Motor neuron (in vitro differentiated cells): ENCODE measurements at places on chromosomes 7 and 10.

- ATAC-seq: no peak
Measured at GRCh38 chr10:50613726-50614443, 9.9 kb downstream of the SGMS1 start.

DNA sequence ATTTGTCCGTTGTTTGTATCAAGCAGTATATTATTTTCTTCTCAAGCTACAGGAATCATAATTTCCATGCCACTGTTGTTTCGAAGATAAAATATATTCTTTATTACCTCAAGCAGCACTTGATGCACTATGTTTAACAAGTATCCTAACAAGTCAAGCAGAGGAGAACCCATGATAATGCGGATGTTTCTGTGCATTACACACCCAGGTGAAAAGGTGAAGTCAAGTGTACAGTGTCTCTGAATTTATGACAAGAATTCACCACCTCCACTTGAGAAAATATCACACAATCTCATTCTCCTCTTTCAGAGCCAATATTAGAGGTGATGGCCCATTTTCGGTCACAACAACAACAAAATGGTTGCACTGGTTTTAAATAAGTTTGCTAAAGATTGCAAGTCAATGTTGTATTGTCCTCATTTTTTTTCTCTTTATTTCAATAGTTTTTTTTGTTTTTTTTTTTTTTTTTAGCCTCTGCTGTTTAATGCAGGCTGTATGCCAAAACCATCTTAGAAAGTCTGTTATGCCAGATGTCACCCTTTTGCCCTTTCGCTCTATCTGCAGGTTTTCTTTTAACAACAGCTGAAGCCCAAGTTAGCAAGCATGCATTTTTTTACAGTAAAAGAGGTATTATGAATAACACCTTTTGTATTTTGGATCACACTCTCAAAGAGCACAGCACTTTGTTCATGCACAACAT is 568.7 kb upstream of the LRRN3 start:
- peak; percentile 12 for ATAC-seq

GRCh38 chr10:34229917-34230316 is 585.2 kb downstream of the PARD3 start:
- ATAC-seq: peak; percentile 25

- no peak for ATAC-seq
Measured at GRCh38 chr7:64045301-64046040, at the start of gene ZNF727. ZNF727 (plus strand) TSS chr7:64045434; CDS start chr7:64045622, 188 bp downstream.

DNA sequence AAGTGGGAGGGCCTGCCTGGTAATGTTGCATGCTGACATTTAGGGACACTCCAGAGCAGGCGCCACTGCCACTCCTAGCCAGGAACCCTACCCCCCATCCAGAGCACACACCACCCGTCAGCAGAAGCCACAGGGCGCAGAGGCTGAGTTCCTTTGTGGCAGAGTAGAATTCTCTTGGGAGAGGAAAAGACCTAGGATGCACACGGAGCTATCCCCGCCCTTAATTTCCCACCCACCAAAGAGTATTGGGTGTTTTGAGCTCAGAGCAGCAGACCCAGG is 702 bp upstream of the INSYN2A start:
- no peak for ATAC-seq

- no peak for ATAC-seq
Measured at GRCh38 chr7:75645570-75645969, 93.2 kb downstream of the HIP1 start.
